ENCODE measurements at places on chromosomes 5 and 9. TPM values are rescaled to one million over a fixed set of nuclear protein-coding genes. Genes with fewer than 3 reads are reported as not detected.

The NPR3 gene
- not detected for polyA plus RNA-seq

- H3K36me3 ChIP-seq = no peaks in the 10 kb centered on the region
- H3K4me3 ChIP-seq = no peak overlapping the region
- DNase-seq = no peak
- peaks cover 5% of the 10 kb centered on the region for H3K4me1 ChIP-seq
- no peak overlapping the region for H3K27ac ChIP-seq
- no peaks in the 10 kb centered on the region for H3K27me3 ChIP-seq
Measured at GRCh38 chr5:80275347-80275746, 19.5 kb upstream of the SERINC5 start.

DNA sequence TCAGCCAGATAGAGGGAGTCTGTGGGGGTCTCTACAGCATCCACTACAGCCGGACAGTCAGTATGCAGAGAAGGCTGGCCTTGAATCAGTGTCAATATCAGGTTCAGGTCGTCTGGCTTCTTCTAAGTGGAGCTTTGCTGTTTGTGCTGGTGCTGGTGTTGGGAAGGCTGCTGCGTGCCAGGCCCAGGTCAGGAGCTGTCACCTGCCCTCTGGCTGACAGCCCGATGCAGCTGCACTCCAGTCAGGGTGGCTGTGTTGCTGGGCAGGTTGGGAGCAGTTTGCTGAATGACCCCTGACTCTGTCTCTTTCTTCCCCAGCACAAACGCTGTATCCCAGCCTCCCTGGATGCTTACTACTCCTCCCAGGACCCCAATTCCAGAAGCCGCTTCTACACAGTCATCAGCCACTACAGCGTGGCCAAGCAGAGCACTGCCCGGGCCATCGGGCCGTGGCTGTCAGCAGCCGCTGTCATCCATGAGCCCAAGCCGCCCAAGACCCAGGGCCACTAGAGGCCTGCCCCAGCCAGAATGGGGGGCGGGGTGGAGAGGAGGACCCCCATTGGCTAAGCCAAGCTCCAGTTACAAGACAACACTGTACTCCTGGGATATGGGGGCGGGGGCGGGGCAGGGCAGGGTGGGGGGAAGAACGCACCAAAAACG is 61.6 kb downstream of the NSG2 start:
- DNase-seq = no peak
- H3K27ac ChIP-seq = no peak overlapping the region
- H3K27me3 ChIP-seq = peaks cover 8% of the 10 kb centered on the region
- H3K4me3 ChIP-seq = no peak overlapping the region
- no peaks in the 10 kb centered on the region for H3K36me3 ChIP-seq

The ESM1 gene
- polyA plus RNA-seq = not detected

The DPH7 gene
- 34.5 TPM for polyA plus RNA-seq

GRCh38 chr9:16509997-16510396 is 360.5 kb downstream of the BNC2 start:
- no peaks in the 10 kb centered on the region for H3K4me1 ChIP-seq
- no peak for DNase-seq
- H3K27ac ChIP-seq = no peak overlapping the region
- H3K36me3 ChIP-seq = no peaks in the 10 kb centered on the region
- H3K4me3 ChIP-seq = no peak overlapping the region

The ATP6V0E1 gene
- polyA plus RNA-seq = 395 TPM

- H3K36me3 ChIP-seq = no peaks in the 10 kb centered on the region
- peaks cover 9% of the 10 kb centered on the region for H3K27me3 ChIP-seq
Measured at GRCh38 chr9:21239911-21240310, at the start of gene IFNA14. Gene IFNA14, minus strand, starts transcription at chr9:21240005. Its CDS starts 70 bp downstream, at chr9:21239935.

- H3K27me3 ChIP-seq = peaks cover 6% of the 10 kb centered on the region
- H3K4me3 ChIP-seq = no peak overlapping the region
- no peaks in the 10 kb centered on the region for H3K4me1 ChIP-seq
- no peaks in the 10 kb centered on the region for H3K36me3 ChIP-seq
- no peak for DNase-seq
- no peak overlapping the region for H3K27ac ChIP-seq
Measured at GRCh38 chr5:11197726-11198125, 436.7 kb upstream of the DAP start.

DNA sequence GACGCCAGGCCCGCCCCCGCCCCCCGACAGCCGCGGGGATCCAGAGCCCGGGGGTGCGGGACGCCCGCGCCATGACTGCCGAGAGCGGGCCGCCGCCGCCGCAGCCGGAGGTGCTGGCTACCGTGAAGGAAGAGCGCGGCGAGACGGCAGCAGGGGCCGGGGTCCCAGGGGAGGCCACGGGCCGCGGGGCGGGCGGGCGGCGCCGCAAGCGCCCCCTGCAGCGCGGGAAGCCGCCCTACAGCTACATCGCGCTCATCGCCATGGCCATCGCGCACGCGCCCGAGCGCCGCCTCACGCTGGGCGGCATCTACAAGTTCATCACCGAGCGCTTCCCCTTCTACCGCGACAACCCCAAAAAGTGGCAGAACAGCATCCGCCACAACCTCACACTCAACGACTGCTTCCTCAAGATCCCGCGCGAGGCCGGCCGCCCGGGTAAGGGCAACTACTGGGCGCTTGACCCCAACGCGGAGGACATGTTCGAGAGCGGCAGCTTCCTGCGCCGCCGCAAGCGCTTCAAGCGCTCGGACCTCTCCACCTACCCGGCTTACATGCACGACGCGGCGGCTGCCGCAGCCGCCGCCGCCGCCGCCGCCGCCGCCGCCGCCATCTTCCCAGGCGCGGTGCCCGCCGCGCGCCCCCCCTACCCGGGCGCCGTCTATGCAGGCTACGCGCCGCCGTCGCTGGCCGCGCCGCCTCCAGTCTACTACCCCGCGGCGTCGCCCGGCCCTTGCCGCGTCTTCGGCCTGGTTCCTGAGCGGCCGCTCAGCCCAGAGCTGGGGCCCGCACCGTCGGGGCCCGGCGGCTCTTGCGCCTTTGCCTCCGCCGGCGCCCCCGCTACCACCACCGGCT is 1.0 kb downstream of the FOXE1 start:
- DNase-seq = peak; percentile 55
- peak overlapping the region; percentile 64 for H3K27ac ChIP-seq
- H3K27me3 ChIP-seq = peaks cover 68% of the 10 kb centered on the region
- peaks cover 14% of the 10 kb centered on the region for H3K4me1 ChIP-seq

GRCh38 chr9:88310310-88310980 is 77.8 kb upstream of the SPIN1 start:
- no peak for DNase-seq
- no peaks in the 10 kb centered on the region for H3K4me1 ChIP-seq
- H3K4me3 ChIP-seq = no peak overlapping the region
- H3K36me3 ChIP-seq = no peaks in the 10 kb centered on the region
- H3K27me3 ChIP-seq = no peaks in the 10 kb centered on the region
- H3K27ac ChIP-seq = no peak overlapping the region

The KCNIP1 gene
- polyA plus RNA-seq = not detected

- DNase-seq = no peak
- H3K4me1 ChIP-seq = no peaks in the 10 kb centered on the region
- H3K4me3 ChIP-seq = no peak overlapping the region
- H3K36me3 ChIP-seq = no peaks in the 10 kb centered on the region
- no peak overlapping the region for H3K27ac ChIP-seq
Measured at GRCh38 chr5:83715236-83716065, 5.2 kb downstream of the HAPLN1 start.

GRCh38 chr9:135586601-135587109 is 25.1 kb downstream of the PAEP start:
- no peak overlapping the region for H3K4me3 ChIP-seq
- H3K27me3 ChIP-seq = peaks cover 22% of the 10 kb centered on the region
- H3K27ac ChIP-seq = no peak overlapping the region
- H3K4me1 ChIP-seq = no peaks in the 10 kb centered on the region
- no peaks in the 10 kb centered on the region for H3K36me3 ChIP-seq
- no peak for DNase-seq

DNA sequence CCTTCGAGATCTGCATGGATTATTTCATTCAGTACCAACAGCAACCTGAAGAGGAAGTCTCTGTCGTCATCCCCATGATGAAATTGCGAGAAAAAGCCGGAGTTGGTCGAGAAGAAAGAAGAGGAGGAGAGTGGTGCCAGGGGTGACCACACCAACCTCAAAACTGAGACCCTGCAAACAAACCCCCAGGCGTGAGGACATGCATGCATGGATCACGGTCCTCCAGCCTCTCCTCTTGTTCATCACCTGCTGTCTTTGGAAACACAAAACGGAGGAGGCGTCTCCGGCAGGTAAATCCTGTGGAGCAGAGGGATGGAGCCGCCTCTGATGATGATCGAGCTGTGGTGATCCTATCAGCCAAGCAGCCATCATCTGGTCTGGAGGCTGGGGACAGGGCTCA is 114.4 kb upstream of the IRX2 start:
- no peaks in the 10 kb centered on the region for H3K36me3 ChIP-seq
- no peaks in the 10 kb centered on the region for H3K27me3 ChIP-seq
- no peak overlapping the region for H3K27ac ChIP-seq
- no peak for DNase-seq
- H3K4me3 ChIP-seq = no peak overlapping the region

DNA sequence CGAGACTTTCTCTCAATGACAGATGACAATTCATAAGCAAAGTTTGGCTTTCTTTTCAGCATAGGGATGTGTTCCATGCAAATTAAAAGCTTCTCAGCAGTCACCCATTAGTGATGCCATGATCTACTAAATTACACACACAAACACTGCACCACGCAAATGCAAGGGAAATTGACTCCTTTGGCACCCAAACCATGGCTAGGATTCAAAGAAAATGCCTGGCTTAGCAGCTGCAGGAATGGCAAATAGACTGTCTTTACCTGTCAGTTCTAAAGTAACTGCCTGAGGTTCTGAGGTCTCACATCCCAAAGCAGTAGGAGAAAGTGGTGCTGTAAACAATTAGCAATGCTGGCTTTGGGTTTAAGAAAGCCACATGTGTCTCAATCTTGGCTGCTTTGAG is 108.6 kb upstream of the ATP10B start:
- no peak overlapping the region for H3K4me3 ChIP-seq
- H3K36me3 ChIP-seq = no peaks in the 10 kb centered on the region
- H3K4me1 ChIP-seq = no peaks in the 10 kb centered on the region
- no peak overlapping the region for H3K27ac ChIP-seq
- DNase-seq = no peak

GRCh38 chr5:66198837-66199236 is 54.7 kb downstream of the SREK1 start:
- DNase-seq = no peak
- no peaks in the 10 kb centered on the region for H3K4me1 ChIP-seq
- no peak overlapping the region for H3K27ac ChIP-seq
- H3K27me3 ChIP-seq = no peaks in the 10 kb centered on the region
- H3K36me3 ChIP-seq = peaks cover 11% of the 10 kb centered on the region

GRCh38 chr5:141969783-141970771 is 1.2 kb downstream of the RNF14 start:
- peak overlapping the region; percentile 95 for H3K4me3 ChIP-seq
- H3K27ac ChIP-seq = peak overlapping the region; percentile 96
- peak; percentile 25 for DNase-seq
- peaks cover 44% of the 10 kb centered on the region for H3K4me1 ChIP-seq

GRCh38 chr9:134010310-134011173 is 14.7 kb upstream of the BRD3OS start:
- no peak overlapping the region for H3K27ac ChIP-seq
- no peak overlapping the region for H3K4me3 ChIP-seq
- DNase-seq = no peak
- H3K4me1 ChIP-seq = no peaks in the 10 kb centered on the region
- peaks cover 13% of the 10 kb centered on the region for H3K27me3 ChIP-seq

DNA sequence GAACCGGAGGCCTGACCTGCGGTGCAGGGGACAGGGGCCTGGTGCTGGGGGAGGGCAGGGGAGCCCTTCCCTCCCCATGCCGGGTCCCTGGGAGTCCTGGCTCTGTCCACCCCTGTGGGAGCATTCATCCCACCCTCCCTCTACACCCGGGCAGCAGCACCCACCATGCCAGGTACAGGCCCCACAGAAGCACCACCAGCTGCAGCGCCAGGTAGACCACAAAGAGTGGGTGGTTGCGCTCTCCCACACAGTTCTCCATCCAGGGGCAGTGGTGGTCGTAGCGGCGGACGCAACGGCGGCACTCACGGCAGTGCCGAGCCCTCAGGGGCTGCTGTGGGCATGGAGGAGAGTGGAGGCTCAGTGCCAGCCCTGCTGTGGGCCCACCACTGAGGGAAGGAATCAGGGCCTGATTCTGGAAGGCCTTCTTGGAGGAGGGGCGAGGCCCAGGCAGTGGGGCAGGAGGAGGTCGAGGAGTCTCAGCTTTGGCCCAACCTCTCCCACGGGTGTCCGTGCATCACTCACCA is 2.4 kb downstream of the ZDHHC12 start:
- no peak overlapping the region for H3K4me3 ChIP-seq
- peaks cover 40% of the 10 kb centered on the region for H3K4me1 ChIP-seq
- no peaks in the 10 kb centered on the region for H3K27me3 ChIP-seq
- H3K36me3 ChIP-seq = no peaks in the 10 kb centered on the region

- no peak for DNase-seq
- H3K4me1 ChIP-seq = no peaks in the 10 kb centered on the region
- H3K27ac ChIP-seq = no peak overlapping the region
- no peak overlapping the region for H3K4me3 ChIP-seq
Measured at GRCh38 chr5:32842813-32843530, 131.9 kb downstream of the NPR3 start.

The TMEFF1 gene
- not detected for polyA plus RNA-seq

DNA sequence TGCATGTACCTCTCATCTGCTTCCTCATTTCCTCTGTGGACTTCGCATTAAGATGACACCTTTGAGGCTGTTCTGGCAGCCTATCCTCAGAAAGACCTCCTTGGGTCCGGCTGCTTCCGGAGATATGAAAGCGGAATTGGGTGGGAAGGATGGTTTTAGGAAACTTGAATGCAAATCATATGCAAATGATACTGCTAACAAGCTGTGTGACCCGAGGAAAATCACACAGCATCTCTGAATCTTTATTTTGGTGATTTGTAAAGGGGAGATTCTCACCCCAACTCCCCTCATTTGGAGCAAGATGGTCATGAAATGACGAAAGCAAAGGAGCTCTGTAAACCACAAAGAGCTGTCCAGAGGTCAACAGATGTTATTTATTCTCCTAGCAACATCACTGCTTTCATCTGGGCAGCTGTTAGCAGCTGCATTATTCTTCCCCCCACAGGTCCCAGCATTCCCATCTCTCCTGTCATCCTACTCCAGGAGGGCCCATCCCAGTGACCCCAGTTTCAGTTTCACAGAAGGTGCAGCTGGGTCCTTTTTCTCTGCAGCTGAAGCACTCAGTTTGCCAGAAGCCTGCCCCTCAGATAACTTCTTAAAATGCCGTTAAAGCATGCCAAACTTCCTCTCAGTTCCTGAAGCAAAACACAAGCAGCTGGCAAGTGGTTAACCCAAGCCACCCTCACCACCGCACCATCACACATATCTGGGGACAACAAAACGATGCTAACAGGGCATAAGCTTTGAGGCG is 269.5 kb downstream of the SEC61B start:
- peaks cover 9% of the 10 kb centered on the region for H3K27me3 ChIP-seq
- H3K27ac ChIP-seq = peak overlapping the region; percentile 40

DNA sequence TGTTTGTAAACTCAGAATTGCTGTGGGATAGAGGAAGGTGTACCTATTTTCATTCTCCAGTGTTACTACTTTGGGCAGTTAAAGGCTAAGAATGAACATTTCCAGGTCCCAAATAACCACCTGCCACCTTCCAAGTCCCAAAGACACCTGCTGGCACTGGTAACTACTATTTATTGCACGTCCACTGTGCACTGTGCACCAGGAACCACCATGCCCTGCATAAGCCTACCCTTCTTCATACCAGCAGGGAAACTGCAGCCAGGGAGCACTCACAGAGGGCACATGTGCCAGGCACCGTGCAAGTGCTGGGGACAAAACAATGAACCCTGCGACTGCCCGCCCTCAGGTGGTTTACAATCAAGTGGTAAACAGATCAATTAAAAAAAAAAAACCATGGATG is 34.9 kb downstream of the RAPGEF1 start:
- H3K4me1 ChIP-seq = peaks cover 97% of the 10 kb centered on the region
- no peak overlapping the region for H3K27ac ChIP-seq
- H3K4me3 ChIP-seq = no peak overlapping the region
- DNase-seq = no peak

The KLHL9 gene
- 6.1 TPM for polyA plus RNA-seq

The ODF2 gene
- polyA plus RNA-seq = 16.5 TPM

All from naive B cell (primary cell).